Right atrium auricular region (tissue), 2 donors: ENCODE measurements at places on chromosomes 7 and 10. TPM values are rescaled to one million over a fixed set of nuclear protein-coding genes. Genes with fewer than 3 reads are reported as not detected.

- no peaks in the 10 kb centered on the region for H3K36me3 ChIP-seq
- no peaks in the 10 kb centered on the region for H3K4me1 ChIP-seq
- no peak overlapping the region for H3K27ac ChIP-seq
These were observed 70.0 kb upstream of the CC2D2B start for GRCh38 chr10:95837783-95838182.

GRCh38 chr10:29535012-29535777, 99.6 kb downstream of the SVIL start:
- H3K4me1 ChIP-seq = peaks cover 59% of the 10 kb centered on the region
- no peaks in the 10 kb centered on the region for H3K27me3 ChIP-seq
- H3K36me3 ChIP-seq = peaks cover 36% of the 10 kb centered on the region
- peak overlapping the region; percentile 84 for H3K27ac ChIP-seq
- no peak overlapping the region for H3K4me3 ChIP-seq

DNA sequence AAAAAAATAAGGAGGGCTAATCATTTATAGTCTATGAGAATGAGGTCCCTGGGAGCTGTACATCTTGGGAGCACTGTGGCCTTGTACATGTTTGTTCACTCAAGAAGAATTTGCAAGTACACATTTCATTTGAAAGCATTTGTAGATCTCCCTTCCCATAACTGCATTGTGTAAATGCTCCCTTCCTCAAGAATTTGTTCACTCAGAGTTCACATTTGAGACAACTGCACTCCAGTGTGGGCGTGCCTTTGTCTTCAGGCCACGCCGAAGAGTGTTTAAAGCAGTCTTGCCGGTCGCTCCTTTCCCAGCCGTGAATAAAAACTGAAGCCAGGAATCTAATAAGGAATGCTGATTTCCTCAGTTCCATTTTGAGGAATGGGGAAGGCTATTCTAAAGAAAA, 291.1 kb upstream of the LYZL1 start:
- no peaks in the 10 kb centered on the region for H3K36me3 ChIP-seq
- no peak overlapping the region for H3K27ac ChIP-seq
- no peak for DNase-seq
- no peaks in the 10 kb centered on the region for H3K27me3 ChIP-seq
- no peaks in the 10 kb centered on the region for H3K4me1 ChIP-seq

- no peaks in the 10 kb centered on the region for H3K4me1 ChIP-seq
- no peaks in the 10 kb centered on the region for H3K36me3 ChIP-seq
These were observed 210.7 kb upstream of the GNAI1 start for GRCh38 chr7:79923953-79924352.

DNA sequence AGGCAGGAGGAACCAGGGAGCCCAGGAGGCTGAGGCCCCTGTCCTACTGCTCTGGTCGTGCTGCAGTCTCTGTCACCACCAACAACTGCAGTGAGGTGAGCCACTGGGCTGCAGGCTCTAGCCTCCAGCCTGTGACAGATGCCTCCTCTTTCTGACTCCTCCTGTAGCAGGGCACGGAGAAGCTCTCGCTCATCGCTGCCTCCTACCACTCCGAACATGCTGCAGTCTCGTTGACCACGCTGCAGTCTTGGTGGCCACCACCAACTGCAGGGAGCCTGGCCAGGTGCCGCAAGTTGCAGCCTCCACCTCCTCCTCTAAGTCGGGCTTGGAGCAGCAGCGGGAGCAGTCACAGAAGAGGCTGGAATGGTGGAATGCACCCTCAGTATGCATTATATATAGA, 22.1 kb upstream of the VOPP1 start:
- no peaks in the 10 kb centered on the region for H3K27me3 ChIP-seq
- no peaks in the 10 kb centered on the region for H3K36me3 ChIP-seq
- DNase-seq = no peak
- no peak overlapping the region for H3K27ac ChIP-seq

- no peak for DNase-seq
- no peaks in the 10 kb centered on the region for H3K27me3 ChIP-seq
These were observed 413.6 kb downstream of the PLXNA4 start for GRCh38 chr7:132162556-132163144.

DNA sequence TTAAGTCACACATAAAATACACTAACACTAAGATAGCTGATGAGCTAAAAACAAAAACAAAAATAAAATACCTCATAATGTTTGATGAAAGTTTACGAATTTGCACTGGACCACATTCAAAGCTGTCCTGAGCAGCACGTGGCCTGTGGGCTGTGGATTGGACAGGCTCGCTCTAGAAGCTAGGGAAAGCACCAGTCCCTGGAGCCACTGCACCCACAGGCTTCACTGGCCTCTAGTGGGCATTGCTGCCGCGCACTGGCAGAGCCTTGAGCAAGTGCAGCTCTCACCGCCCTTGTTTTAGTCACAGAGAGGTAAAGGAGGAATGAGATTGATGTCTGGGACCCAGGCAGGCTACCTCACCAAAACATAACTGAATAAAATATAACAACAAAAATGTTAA, 67.6 kb downstream of the PAX2 start:
- H3K4me3 ChIP-seq = no peak overlapping the region
- H3K4me1 ChIP-seq = no peaks in the 10 kb centered on the region

DNA sequence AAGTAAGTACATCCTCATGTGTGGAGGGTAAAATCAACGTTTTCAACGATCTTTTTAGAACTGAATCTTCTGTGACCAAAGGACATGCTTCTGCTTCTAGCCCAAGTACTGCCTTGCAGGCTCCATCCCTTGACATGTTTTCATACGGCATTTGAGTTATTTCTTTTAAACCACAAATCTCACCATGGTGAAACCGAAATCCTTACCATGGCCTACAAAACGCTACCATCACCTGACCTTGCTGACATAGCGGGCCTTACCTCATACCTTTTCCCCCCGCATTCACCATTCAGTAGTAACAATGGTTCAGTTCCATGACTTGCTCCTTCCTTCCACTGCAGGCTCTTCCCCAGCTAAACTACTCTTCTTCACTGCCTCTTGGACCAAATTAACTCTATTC, 3.5 kb downstream of the RNF216 start:
- no peak overlapping the region for H3K27ac ChIP-seq
- H3K4me3 ChIP-seq = no peak overlapping the region
- no peak for DNase-seq

DNA sequence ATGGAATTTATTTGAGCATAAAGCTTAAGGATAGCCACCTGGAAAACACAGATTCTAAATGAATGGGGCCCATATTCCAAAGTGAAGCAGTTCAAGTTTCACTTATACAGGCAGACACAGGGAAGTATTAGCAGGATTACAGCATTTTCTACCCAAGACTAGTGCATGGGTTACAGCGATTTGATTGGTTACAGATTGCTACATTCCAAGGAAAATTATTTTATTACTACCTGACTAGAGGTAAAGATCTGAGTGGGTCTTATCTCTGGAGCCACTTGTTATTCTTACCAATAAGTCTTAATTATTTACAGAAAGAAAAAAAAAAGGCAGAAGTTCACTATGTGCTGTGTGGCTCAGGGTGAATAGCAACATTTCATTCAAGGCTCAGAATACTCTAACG, 87.4 kb upstream of the ITGB1 start:
- H3K4me3 ChIP-seq = no peak overlapping the region
- no peak overlapping the region for H3K27ac ChIP-seq
- H3K36me3 ChIP-seq = no peaks in the 10 kb centered on the region
- no peaks in the 10 kb centered on the region for H3K4me1 ChIP-seq
- H3K27me3 ChIP-seq = no peaks in the 10 kb centered on the region
- no peak for DNase-seq

DNA sequence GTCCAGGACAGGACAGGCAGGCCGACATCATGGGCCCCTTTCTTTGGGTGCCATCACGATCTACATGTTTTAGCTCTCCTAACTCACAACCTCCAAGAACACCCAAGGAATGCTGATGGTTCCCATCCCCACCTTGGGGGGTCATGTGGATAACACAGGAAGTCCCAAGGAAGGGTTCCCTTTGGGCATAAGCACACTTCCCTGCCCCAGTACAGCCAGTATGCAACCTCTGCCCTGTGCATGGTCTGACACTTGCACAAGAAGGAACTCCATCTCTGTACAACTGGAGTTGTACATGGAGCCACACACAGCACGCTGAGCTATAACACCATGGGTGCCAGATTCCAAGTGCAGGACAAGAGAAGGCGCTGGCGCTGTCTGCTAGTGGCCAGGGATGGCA, 11.0 kb downstream of the MAT1A start:
- no peak overlapping the region for H3K27ac ChIP-seq
- no peaks in the 10 kb centered on the region for H3K27me3 ChIP-seq
- H3K36me3 ChIP-seq = no peaks in the 10 kb centered on the region
- H3K4me3 ChIP-seq = no peak overlapping the region
- H3K4me1 ChIP-seq = peaks cover 15% of the 10 kb centered on the region

DNA sequence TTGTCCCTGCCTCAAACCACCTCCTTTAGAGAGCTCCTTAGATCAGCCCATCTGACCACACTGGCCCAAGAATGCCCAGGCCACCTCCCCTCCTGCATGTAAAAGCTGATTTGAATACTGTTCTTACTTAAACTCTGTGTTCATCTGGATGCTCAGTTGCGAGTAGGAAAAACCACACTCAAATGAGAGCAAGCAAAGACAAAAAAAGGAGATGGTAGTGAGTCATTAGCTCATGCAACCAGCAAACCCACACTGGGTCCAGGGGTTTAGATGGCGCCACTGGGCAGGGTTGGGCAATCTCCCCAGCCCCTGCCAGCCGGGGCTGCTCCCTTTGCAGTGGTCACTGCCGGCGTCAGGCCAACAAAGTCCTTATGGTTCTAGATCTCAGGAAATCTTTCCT, 32.7 kb downstream of the TSPAN15 start:
- no peaks in the 10 kb centered on the region for H3K4me1 ChIP-seq
- H3K27ac ChIP-seq = peak overlapping the region; percentile 4
- H3K27me3 ChIP-seq = no peaks in the 10 kb centered on the region
- no peaks in the 10 kb centered on the region for H3K36me3 ChIP-seq
- H3K4me3 ChIP-seq = no peak overlapping the region

DNA sequence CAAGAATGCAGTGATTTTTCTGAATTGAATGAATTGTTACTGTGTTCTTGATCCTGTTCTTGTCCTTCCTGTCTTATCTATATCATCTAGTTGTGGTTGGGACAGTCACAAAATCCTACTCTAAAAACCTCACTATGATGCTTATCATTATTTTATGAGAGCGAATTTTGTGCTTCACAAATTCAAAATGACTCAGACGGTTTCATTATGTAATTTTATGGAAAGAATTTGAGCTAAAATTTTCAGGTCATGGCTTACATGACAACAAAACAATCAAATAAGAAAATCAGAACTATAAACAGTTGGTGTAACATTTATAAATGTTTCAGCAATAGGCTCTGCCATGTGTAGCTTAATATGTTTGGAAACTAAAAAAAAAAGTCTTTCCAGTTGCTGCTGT, 6.9 kb downstream of the PRKAR2B start:
- H3K27me3 ChIP-seq = no peaks in the 10 kb centered on the region
- no peak overlapping the region for H3K4me3 ChIP-seq

- no peaks in the 10 kb centered on the region for H3K36me3 ChIP-seq
- no peaks in the 10 kb centered on the region for H3K27me3 ChIP-seq
- H3K27ac ChIP-seq = no peak overlapping the region
- H3K4me3 ChIP-seq = no peak overlapping the region
- no peaks in the 10 kb centered on the region for H3K4me1 ChIP-seq
- no peak for DNase-seq
These were observed 25.8 kb upstream of the IMMP2L start for GRCh38 chr7:111588065-111588433.

DNA sequence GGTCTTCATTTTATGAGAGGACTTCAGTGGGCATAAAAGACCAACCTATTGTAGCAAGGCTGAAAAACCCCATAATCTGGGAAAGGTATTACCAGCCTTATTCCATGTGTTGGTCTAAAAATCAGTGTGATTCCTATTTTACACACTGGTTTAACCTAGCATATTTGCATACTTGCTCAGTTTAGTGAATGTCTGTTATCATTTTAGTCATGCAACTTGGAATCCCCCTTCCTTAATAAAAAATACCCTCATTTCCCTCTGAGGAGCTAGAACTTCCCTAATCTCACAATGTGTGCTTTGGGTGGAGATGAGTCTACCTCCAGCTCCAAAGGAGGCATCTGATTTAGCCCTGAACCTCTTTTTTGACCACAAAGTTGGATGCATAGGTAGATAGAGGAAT, 312.8 kb upstream of the SORCS1 start:
- no peak overlapping the region for H3K4me3 ChIP-seq
- DNase-seq = no peak
- H3K4me1 ChIP-seq = no peaks in the 10 kb centered on the region
- H3K36me3 ChIP-seq = no peaks in the 10 kb centered on the region
- no peaks in the 10 kb centered on the region for H3K27me3 ChIP-seq

DNA sequence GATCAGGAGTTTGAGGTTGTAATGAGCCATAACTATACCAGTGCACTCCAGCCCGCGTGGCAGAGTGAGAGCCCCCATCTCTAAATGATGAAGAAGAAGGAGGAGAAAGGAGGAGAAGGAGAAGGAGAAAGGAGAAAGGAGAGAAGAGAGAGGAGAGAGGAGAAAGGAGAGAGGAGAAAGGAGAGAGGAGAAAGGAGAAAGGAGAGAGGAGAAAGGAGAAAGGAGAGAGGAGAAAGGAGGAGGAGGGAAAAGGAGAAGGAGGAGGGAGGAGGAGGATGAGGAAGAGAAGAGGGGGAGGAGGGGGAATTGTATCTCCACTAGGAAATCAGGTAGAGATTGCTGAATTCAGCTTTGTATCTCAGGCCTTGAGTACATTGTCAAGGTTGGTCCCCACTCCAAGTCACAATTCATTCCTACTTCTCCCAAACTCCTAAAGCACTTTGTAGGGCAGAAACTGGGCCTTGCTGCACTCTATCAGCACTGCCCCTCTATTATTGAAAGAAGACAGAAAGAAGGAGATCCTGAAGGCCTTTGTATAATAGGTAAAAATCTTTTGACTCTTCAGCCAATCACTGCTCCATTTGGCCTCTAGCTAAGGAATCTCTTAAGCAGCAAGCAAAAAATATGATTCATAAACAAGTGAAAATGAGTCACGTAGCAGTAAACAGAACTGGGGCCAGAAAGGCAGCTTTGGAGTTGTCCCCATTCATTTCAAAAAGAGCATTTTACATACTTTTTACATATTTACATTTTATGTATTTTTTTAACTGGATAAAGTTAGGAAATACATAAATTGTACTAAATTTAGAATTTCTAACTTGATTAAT, 178.0 kb downstream of the IMMP2L start:
- H3K4me1 ChIP-seq = no peaks in the 10 kb centered on the region
- no peaks in the 10 kb centered on the region for H3K27me3 ChIP-seq
- H3K36me3 ChIP-seq = no peaks in the 10 kb centered on the region
- H3K27ac ChIP-seq = no peak overlapping the region
- DNase-seq = no peak

IFIT1B gene
- not detected for total RNA-seq

SFTPD gene
- total RNA-seq = 2.1 TPM

SHTN1 gene
- 3.2 TPM for total RNA-seq

TUBB8 gene
- total RNA-seq = not detected

CHRM2 gene
- total RNA-seq = 55.3 TPM

UCMA gene
- total RNA-seq = not detected

LIPK gene
- total RNA-seq = not detected

ADAM22 gene
- total RNA-seq = 3.9 TPM

MUC3A gene
- total RNA-seq = not detected

IFIT2 gene
- 2.6 TPM for total RNA-seq

HECW1 gene
- not detected for total RNA-seq

PALD1 gene
- 8.5 TPM for total RNA-seq

SLC29A3 gene
- 2.9 TPM for total RNA-seq

POLR3A gene
- total RNA-seq = 8.2 TPM

GPR15LG gene
- not detected for total RNA-seq

CLDN15 gene
- total RNA-seq = 16.5 TPM
